ENCODE measurements at places on chromosomes 1 and 21.
A peak's percentile ranks its signal among the peaks of the same experiment; 100 is the strongest.

DNA sequence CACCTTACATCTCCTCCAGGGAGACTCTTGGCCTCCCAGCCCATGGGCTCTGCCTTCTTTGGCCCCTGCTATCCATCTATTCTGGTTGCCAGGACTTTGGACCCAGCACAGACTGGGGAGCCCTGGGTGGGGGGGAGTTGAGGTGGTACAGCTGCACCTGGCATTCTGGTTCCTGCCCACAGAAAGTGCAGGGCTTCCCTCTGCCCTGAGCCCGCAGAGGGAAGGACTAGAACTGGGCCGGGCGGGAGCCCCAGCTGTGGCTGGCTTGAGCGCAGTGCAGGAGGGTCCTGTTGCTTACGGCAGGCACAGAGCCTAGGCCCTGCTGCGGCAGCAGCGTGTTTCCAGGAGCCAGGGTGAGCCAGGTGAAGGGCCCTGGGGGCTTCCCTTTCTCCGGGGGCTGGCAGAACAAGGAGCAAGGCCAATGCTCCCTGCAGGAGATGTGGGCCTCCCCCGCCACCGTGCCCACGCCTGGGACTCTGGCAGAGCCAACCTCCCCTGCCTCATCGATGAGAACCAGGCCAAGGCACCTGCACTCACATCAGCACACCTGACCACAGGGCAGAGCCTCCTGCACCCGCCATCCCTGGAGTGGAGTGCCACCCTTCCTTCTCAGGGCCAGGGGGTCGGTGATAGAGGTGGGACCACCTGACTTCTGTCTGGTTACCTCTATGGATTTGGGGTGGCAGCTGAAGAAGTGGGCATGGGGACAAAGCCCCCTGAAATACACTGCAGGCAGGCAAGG is 16.1 kb downstream of the PARS2 start:
- no peak for DNase-seq

GRCh38 chr1:48547561-48548220 is 75.7 kb upstream of the SPATA6 start:
- DNase-seq = no peak

DNA sequence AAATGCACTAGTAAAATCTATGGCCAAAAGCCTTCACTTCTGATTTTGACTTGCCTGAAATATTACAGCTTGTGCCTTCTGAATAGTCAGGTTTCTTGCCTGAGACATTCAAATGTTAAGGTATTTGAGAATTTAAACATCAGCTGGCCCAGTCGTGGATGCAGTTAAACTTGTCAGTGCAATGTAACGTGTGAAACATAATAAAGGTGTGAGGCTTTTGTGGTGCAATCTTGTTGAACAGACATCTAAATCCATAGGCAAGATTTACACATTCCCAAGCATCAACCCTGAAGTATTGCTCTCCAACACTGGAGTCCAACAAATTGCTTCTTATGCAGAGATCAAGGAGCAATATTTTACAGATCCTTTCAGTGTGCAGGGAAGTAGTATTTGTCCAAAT is 4.4 kb downstream of the CCN1 start:
- no peak for DNase-seq

DNA sequence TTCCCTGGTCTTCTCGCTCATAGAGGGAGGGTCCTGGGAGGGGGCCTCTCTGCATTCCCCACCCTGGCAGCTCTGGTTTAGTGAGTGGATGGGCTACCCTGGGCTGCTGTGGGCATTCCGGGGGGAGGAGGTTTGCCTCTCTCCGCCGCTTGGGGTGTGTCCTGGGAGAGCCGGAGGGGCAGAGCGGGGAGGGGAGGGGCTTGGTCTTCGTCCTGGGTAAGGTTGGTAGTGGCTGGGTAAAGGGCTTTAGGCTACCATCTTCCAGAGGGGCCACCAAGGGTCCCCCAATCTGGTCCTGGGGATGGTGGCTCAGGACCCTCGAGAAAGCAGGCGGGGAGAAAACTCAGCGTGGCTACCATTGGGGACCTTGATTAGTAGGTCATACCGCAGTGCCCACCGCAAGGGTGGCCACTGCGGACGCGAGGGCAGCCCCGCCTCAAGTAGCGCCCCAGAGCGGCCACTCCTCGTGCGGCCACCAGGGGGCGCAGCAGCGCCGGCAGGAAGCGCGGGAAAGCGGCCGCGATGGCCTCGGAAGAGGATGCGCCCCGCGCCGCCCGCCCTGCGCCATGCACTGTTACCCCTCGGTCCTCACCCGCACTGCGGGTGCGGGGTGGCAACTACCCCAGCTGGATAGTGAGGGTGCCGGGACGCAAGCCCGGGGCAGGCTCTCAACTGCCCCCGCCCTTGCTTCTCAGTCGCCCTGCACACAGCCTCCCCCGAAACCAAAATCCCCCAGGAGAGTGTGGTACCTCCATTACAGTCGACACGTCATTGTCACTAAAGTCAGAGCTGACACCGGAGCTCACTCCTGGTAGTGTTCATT is 44.1 kb upstream of the SLC25A33 start:
- DNase-seq = no peak

GRCh38 chr1:202713110-202713509 is 2.9 kb upstream of the SYT2 start:
- no peak for DNase-seq

- peak; percentile 42 for DNase-seq
Observed at GRCh38 chr1:25699500-25700143, 83.0 kb downstream of the MAN1C1 start.

DNA sequence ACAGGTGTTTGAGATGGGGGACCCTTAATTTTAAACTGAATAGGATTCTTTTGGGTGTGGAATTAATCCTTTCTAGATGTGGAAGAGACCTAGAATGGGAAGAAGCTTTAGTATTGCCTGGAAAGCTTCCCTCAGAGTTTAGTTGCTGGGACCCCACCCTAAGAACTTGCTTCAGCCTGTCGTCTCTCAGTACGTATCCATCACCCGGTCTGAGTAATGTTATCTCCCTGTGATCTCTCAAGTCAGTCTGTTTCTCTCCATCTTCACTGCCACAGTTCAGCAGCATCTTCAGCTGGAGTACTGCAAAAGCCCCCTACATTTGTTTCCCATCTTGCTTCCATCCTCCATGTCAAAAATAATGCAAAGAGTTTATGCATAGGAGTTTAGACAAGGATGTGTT is 28.9 kb downstream of the CNST start:
- DNase-seq = no peak

- DNase-seq = peak; percentile 23
Observed at GRCh38 chr1:112317140-112317539, 78.9 kb upstream of the CTTNBP2NL start.

DNA sequence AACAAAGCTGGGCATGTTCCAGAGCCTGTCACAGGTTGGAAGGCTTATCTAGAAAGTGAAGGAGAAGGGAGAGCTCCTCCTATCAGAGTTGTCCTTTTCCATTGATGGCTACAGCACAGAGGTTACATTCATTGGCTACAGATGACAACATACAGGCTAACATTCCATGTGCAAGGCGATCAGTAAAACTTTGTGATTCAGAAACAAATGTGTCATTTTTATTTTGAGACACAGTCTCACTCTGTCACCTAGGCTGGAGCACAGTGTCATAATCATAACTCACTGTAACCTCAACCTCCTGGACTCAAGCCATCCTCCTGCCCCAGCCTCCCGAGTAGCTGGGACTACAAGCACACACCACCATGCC is 32.6 kb downstream of the TRIM67 start:
- DNase-seq = no peak

GRCh38 chr21:37060296-37060695 is 12.6 kb downstream of the PIGP start:
- peak; percentile 76 for DNase-seq

GRCh38 chr1:42170779-42171621 is 6.5 kb upstream of the GUCA2A start:
- no peak for DNase-seq

- peak; percentile 17 for DNase-seq
Observed at GRCh38 chr1:80211691-80212380, 1205.3 kb upstream of the ADGRL4 start.

DNA sequence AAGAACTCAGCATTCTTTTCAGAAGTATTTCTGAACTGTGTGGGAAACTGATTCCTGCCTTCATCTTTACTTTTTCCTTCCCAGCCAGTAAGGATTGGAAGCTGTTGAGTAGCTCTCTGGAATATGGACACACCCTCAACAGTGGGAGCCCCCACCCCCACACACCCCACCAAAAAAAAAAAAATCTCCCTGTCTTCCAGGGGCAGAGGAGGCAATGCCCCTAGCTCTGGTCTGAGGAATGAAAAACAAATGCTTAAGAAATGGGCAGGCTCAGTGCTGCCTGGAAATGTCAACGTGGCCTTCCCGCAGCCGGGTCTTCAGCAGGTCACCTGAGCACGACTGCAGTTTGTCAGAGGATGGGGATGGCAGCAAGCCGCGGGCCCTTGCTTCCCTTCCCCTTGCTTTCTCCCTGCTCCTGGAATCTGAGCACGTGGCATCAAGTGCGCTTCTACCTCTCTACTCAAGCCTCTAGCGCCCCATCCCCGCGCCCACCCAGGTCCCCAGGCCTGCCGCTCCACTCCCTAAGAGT is 479 bp downstream of the RGS16 start:
- DNase-seq = no peak

- DNase-seq = no peak
Observed at GRCh38 chr1:113088972-113089371, 16.0 kb downstream of the LRIG2 start.

DNA sequence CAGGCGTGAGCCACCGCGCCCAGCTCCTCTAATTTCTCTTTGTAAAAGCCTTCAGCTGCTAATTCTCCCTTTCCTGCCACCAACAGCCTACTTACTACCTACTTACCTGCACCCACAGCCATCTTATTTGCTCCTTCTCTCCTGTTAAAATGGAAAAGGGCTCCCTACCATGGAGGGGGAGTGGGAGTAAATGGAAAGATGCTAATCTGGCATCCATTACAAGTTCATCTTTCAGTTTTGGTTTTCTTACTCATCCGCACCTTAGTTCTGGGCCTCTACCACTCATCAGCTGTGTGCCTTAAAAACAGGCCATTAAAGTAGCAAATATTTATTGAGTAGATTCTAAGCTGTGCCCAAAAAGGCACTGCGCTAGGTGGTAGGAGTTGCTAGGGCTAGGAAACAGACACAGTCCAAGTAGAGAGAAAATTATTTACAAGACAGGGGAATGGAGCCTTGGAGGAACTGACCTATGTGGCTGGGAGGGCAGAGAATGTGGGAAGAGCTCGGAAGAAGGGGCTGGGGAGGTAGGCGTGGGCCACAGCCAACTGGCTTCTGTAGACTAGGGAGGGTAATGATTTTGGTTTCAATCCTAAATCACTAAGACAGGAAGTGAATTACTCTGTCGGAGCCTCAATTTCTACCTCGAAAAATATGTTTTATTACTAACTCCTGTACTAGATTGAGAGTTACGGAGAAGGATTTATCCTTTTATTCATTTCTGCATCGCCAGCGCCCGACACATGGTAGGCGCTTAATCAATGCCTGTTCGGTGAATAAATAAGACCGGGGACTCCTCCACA is 685 bp upstream of the DDI2 start:
- no peak for DNase-seq

DNA sequence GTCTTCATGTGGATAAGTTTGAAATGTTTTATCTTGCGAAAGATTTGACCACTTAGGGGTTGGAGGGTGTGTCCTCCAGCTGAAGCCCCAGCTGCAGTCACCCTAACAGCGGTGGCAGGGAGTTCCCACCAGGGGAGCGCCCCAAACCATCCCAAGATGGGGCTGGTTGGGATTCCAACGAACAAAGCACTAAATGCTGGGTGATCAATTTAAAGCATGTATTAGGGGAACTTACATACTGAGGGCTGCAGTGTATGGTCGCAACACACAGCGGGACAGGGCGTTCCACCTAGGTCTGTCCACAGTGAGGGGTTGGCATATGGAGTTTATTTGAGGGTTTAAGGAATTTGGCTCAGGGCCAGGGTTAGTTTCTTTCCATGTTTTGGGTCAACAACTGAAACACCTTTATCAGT is 26.3 kb downstream of the SLC37A1 start:
- no peak for DNase-seq

DNA sequence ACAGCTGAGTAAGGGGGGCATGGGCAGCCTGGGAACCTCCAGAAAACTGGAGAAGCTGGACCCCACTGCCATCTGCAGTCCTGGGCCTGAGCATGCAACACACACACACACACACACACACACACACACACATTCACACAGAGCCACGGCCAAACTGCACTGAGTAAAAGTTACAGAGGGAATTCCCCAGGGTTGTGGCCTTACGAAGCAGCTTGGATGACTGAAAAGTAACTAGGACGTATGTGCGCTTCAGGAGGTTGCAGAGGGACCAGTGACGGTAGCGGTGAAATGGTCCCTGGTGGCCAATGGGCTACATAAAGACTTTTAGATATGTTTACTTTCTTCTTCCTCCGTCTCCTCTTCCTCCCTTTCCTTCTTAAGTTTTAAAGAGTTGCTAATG is 232.5 kb upstream of the TMEM51 start:
- DNase-seq = no peak

- DNase-seq = no peak
Observed at GRCh38 chr1:151347523-151348246, 633 bp upstream of the RFX5 start.

GRCh38 chr1:22654692-22655091 is 1.7 kb downstream of the C1QB start:
- no peak for DNase-seq

DNA sequence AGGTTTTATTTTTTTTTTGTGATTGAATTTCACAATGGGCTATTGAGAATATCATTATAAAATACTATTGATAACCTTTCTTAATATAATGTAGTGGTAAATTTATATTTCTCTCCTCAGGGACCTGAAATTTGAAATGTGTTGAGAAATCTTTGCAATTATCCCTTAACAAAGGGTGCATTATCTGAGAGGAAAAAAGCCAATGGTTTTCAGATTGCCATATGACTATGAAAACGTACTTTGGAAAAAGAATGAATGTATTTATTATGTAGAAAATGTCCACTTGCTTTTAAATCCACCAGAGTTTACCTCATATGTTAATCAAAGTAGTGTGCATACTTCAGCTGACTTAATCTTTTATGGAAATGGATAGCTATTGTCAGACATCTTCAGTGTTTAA is 441.1 kb downstream of the AMY1C start:
- DNase-seq = no peak

GRCh38 chr21:43861706-43862105 is 3.3 kb upstream of the AGPAT3 start:
- DNase-seq = no peak

DNA sequence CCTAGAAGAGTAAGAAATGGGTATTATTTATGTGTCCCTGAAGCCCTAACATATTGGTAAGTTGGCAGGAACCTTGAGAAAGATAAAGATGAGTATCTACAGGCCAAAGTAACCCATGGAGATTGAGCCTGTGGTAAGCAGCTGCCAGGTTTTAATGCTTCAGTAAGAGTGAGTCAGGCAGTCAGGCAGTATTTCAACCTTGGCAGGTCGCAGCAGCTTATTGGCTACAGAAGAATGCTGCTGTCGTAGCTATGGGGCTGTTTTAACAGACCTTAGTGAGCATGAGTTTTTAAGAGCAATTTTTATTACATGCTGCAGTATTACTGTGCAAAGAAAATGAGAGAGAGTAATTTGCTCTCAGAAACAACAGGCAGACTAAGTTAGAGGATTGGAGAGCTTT is 10.3 kb upstream of the SLC30A10 start:
- no peak for DNase-seq

GRCh38 chr1:207352554-207352953 is 31.1 kb downstream of the CD55 start:
- no peak for DNase-seq

Data from renal pelvis (tissue), 12 donors.